ENCODE measurements at places on chromosomes 2 and 18.

- no peak for DNase-seq
These were observed 70.3 kb downstream of the ARL4C start for GRCh38 chr2:234426616-234427015.

DNA sequence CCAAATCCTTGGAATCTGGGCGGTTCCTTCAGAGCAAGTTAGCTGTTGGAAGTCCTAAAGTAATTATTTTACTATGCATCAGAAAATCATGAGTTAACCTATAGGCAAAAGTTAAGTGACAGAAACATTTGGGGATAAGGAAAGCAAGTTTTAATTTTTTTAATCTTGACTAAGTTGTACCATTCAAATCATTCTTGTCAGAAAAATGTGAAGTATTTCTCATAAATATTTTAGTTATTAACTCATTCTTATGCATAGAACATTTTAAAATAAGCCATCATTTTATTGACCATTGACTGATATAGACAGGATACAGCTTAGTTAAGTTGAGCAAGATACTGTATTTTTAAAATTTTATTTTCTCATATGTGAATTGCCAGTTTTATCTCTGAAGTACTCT is 98.2 kb upstream of the FOSL2 start:
- DNase-seq = no peak

DNA sequence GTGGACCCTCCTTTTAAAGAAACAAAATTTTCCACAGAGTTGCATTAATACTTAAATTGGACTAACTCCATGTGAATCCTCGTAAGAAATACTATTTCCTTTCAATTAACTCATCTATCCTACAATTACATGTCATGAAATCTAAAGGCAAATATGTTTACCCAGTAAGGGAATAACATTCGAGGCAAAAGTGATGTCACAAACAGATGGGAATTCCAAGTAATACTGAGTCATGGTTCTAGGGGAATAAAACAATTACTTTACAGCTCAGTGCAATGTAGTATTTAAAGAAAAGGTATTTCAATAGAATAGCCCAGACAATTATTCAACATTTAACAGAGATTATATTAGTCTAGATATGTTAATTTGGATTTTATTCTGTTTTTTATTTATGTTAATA is 205.8 kb downstream of the ZNF385B start:
- no peak for DNase-seq

DNA sequence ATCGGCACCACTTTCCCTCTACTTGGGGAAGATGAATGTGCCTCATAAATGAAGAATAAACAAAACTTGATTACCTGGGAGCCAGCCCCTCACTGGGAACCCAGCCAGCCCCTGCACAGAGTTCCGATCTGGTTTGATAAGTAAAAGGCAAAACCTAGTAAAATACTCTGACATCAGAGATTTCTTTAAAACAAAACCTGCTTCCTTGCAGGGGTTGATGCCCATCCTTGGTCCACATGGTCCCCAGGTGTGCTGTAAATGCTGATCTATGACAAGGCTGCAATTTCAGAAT is 218.8 kb upstream of the APCDD1 start:
- no peak for DNase-seq

DNA sequence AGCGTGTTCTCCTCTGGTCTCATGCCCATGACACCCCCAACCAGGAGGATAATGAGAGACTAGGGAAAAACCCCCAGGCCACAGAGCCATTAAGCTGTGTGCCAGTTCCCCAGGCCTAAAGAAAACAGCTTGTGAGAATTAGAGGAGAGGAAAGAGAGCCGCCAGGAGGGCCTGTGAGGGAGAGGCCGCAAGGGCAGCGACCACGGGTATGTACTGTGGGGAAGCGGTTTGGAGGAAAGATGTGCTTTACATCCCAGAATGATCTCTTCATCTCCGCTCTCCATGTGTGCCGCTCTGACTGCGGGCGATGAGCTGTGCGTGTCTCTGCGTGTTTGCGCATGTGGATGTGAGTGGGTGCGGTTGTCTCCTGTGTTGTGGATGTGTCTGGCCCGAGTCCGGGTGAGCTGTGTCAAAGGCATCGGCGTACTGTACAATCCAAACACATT is 82.9 kb downstream of the DYSF start:
- DNase-seq = no peak

DNA sequence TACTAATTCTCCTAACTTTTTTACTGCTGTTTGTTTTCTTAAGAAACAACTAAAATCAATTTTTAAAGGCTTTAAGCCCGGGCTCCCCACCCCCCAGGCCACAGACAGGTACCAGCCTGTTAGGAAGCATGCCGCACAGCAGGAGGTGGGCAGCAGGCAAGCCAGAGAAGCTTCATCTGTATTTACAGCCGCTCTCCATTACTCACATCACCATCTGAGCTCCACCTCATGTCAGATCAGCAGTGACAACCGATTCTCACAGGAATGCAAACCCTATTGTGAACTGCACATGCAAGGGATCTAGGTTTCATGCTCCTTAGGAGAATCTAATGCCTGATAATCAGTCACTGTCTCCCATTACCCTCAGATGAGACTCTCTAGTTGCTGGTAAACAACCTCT is 517.0 kb downstream of the NRXN1 start:
- DNase-seq = no peak

DNA sequence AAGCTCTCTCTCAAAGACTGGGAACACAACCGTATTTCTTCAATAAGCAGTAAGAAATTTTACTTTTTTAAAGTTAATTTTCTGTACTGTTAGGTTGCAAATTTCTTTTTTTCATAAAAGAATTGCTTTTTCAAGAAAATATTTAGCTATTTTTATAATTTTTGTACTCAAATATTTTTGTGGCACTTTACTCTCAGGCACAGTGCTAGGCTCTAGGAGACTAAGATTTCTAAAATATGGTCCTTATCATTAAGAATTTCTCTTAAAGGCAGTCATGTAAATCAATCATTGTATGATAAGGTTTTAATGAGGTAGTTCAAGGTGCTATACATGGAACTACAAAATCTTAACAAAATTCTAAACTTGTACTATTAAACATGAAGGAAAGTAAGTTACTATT is 61.4 kb downstream of the MTX2 start:
- DNase-seq = no peak

- no peak for DNase-seq
These were observed 313.8 kb downstream of the LNPK start for GRCh38 chr2:175688243-175688642.

GRCh38 chr18:392928-393573 is 107.5 kb downstream of the COLEC12 start:
- DNase-seq = no peak

GRCh38 chr18:62807396-62807795 is 92.1 kb downstream of the PHLPP1 start:
- DNase-seq = no peak

DNA sequence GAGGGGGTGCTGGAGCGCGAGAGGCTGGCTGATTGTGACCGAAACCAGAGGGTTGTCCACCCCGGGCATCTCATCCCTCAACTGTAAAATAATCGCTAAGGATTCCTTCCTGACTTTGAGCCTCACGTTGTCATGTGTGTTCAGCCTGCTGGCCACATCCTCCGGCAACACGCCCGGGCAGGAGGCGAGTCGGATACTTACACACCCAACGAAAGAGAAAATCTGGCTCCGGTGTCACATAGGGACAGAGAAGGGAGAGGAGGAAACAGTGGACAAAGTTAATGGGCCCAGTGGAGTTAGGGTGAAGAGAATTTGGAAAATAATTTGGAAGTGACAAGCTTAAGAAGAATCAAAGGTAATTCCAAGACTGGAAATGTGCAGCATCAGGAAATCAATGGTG is 2.4 kb downstream of the TLX2 start:
- DNase-seq = no peak

DNA sequence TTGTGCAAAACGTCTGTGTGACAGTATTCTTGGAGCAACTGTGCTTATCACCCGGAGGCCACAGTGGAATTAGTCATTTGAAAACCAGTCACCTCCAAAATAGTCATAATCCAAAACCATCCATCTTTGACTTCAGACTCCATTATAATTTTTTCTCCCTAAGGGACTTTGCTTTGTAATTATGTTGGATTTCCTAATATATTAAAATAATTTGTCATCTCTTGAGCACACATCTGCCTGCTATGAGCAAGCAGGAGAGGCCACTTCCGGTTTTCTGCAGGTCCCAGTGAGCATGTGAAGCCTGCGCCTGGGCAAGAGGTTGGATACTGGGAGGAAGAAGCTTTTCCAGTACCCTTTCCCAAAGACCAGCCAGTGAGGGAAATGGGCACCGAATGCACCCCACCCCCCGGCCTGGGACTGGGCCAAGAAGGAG is 57.7 kb downstream of the ODC1 start:
- DNase-seq = no peak
